ENCODE measurements at places on chromosomes 2 and 18.

DNA sequence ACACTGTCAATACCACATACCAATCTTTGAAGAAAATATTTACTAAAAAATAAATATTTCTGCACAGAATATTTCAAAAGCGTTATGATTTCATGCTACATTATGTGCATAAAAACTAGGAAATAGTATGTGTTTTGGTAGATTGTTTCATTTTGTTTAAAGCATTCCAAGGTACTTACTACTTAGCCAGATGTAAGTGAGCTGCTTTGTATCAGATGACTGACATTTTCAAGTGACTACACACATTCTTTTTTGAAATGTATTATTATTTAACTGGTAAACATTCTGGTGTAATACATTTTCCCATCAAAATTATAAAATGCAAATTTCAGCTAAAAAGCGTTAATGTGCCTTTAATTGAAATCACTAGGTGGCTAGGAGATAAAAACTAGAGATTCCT lies 21.5 kb downstream of the GCA start:
- no peak for DNase-seq

DNA sequence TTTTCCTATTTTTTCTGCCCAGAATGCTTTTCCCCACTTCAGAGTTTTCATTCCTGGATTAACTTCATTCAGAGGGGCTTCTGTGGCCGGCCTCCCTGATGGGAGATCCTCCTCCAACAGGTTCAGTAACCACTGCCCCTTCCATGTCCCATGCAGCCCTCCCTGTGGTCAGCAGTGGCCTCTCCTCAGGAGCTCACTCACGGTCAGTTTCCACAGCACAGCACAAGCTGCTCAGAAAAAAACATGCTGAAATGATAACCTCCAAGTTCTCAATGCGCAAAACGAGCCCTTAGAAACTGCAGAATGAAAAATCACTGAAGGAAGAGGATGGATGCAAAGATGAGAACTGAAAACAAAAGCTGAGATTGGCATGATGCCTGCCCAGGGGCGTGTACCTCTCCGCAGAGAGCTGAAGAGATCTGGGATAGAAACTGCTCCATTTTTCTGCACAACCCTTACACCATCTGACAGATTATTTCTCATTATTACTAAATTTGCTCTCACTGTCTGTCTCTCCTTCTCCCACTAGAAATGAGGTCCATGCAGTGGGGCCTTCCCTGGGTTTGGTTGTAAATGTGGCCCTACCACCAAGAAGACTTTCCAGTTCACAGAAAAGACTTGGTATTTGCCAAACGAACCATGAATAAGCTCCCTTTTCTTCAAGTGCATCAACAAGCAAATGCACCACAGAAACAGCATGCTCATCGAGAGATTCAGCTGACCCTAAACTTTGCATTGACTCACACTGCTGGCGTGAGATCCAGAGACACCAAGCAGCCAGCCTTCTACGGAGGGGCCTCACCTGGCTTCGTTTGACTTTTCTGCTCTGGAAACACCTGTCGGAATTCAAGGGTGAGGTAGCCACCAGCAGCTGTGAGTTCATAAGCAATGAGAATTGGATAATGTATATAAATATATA lies 51.5 kb downstream of the TMEM18 start:
- peak; percentile 46 for DNase-seq

GRCh38 chr2:3597567-3597966 lies 2.7 kb downstream of the COLEC11 start:
- no peak for DNase-seq

GRCh38 chr2:17857021-17857420 lies 21.4 kb upstream of the KCNS3 start:
- peak; percentile 26 for DNase-seq

DNA sequence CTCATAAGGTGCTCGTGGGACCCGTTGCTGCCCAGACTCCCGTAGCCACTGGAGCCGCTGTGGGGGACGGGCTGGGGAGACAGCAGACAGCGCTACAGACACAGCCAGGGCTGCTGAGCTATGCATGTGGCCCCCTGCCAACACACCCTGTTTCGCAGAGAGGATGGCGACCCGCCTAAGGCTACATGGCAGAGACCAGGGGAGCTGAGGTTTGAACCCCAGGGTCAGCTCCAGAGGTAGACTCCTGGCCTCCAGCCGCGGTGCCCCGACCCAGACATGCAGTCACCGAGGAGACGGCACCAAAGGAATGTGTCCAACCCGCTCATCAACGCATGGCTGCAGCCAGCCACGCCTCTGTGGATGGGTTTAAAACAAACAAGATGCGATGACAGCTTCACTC lies 21.0 kb upstream of the HES6 start:
- no peak for DNase-seq
